ENCODE measurements at places on chromosomes 7 and 10. TPM values are rescaled to one million over a fixed set of nuclear protein-coding genes. Genes with fewer than 3 reads are reported as not detected.

Gene CREB5
- total RNA-seq = 2.5 TPM

Gene YKT6
- 128 TPM for total RNA-seq

Gene CDK5
- total RNA-seq = 35.2 TPM

Gene PRF1
- total RNA-seq = not detected

Gene FAM24B
- 3.8 TPM for total RNA-seq

Gene ATXN7L1
- total RNA-seq = 3.3 TPM

Gene PDE1C
- 53.9 TPM for total RNA-seq

Gene GIMAP5
- 0.08 TPM for total RNA-seq

Gene BTBD16
- not detected for total RNA-seq

Gene ANKRD30A
- not detected for total RNA-seq

Gene MYH16
- 0.08 TPM for total RNA-seq

Gene TRIL
- 1.1 TPM for total RNA-seq

Gene PITX3
- not detected for total RNA-seq

Gene PPP1R3C
- total RNA-seq = 36.7 TPM

Gene TACC2
- 1.8 TPM for total RNA-seq

Gene CALD1
- total RNA-seq = 510 TPM

Gene FOXP2
- 0.08 TPM for total RNA-seq

Gene BMPER
- 56.5 TPM for total RNA-seq

Gene HOXA11
- not detected for total RNA-seq

Gene NRCAM
- total RNA-seq = 1.1 TPM

Gene AGBL3
- 1.2 TPM for total RNA-seq

Gene FBXO24
- total RNA-seq = 0.30 TPM

Gene TAS2R3
- total RNA-seq = 0.68 TPM

Gene NYAP1
- total RNA-seq = 0.38 TPM

Gene CEP55
- total RNA-seq = 0.47 TPM

Gene SPACDR
- 0.70 TPM for total RNA-seq

Gene SPDYE5
- total RNA-seq = 0.12 TPM

Gene RAPGEF5
- total RNA-seq = 1.7 TPM

Gene SPAM1
- total RNA-seq = not detected

Gene FAM180A
- total RNA-seq = 16.3 TPM

Gene CFTR
- total RNA-seq = not detected

All from smooth muscle cell of the coronary artery (primary cell).